ENCODE measurements at places on chromosomes 12 and 14. TPM values are rescaled to one million over a fixed set of nuclear protein-coding genes. Genes with fewer than 3 reads are reported as not detected.

Gene KRT86
- 3.4 TPM for total RNA-seq

Gene KRT72
- total RNA-seq = 1.6 TPM

Gene NPFF
- not detected for total RNA-seq

Gene MRPL51
- total RNA-seq = 195 TPM

Gene RNFT2
- total RNA-seq = 7.5 TPM

Gene CISTR
- not detected for total RNA-seq

Gene ZNF891
- total RNA-seq = 2.1 TPM

Gene GPR162
- 0.17 TPM for total RNA-seq

Gene GNB3
- total RNA-seq = 1.5 TPM

Gene CBLN3
- 17.7 TPM for total RNA-seq

Gene SIRT4
- total RNA-seq = 3.0 TPM

Gene TMEM117
- 1.1 TPM for total RNA-seq

Gene SERPINA5
- not detected for total RNA-seq

Gene ZDHHC22
- total RNA-seq = not detected

Gene GPX2
- total RNA-seq = not detected

Gene KRT78
- total RNA-seq = not detected

Gene MMP19
- 0.12 TPM for total RNA-seq

Gene FOXG1
- not detected for total RNA-seq

Gene CCDC85C
- 9.8 TPM for total RNA-seq

Gene AHNAK2
- 0.07 TPM for total RNA-seq

Gene BDKRB2
- not detected for total RNA-seq

Gene KLHDC1
- total RNA-seq = 2.0 TPM

Gene KCNMB4
- 0.15 TPM for total RNA-seq

Gene GLT1D1
- total RNA-seq = 0.22 TPM

Gene LMNTD1
- total RNA-seq = not detected

Gene CLEC4E
- not detected for total RNA-seq

Gene CLEC2A
- not detected for total RNA-seq

Gene KRT6C
- not detected for total RNA-seq

Gene NUDT14
- total RNA-seq = 34.0 TPM

Gene ERBB3
- 1.3 TPM for total RNA-seq

Gene CPNE6
- total RNA-seq = not detected

Gene STON2
- 1.1 TPM for total RNA-seq

Gene ALDH6A1
- 10.8 TPM for total RNA-seq

Gene NOVA1
- total RNA-seq = 0.39 TPM

Gene HOXC11
- total RNA-seq = not detected

Gene ANG
- 1.6 TPM for total RNA-seq

Gene GEMIN2
- 17.9 TPM for total RNA-seq

Gene SIX6
- not detected for total RNA-seq

Gene MEG3
- not detected for total RNA-seq

Gene KCNJ8
- total RNA-seq = not detected

Gene CLBA1
- total RNA-seq = 0.69 TPM

All from T-helper 1 cell treated with Interleukin-12 subunit alpha and Interleukin-12 subunit beta and Interleukin-4 antibody, amounts not matched to agents 30 ng/mL and 1 ng/mL, for 36 hours (primary cell).